CD4-positive, alpha-beta T cell treated with Interleukin-12 subunit alpha and Interleukin-12 subunit beta, for 1 hour (primary cell): ENCODE measurements at places on chromosomes 5 and 9.

- DNase-seq, result no peak
Measured at GRCh38 chr5:127088251-127088650, 14.9 kb upstream of the C5orf63 start.

- no peak for DNase-seq
Measured at GRCh38 chr5:22852807-22853660, at the start of gene CDH12. Gene CDH12, minus strand, starts transcription at chr5:22853344.

DNA sequence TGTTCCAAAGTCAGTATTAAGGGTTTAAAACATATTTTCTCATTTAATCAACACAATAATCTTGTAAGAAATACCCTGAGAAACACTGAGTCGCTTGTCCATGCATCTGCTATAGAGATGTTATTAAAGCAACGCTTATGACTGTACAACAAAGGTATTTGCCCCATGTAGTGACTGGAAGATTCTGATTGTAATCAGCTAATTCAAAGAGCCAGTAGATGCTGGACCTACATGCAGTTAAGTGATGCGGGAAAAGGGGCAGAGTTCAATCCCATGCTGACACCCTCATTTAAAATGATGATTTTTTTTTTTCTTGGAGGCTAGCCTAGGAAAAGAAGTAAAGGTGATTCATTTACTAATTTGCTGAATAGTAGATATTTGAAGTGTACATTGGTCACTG lies 149.3 kb upstream of the MTAP start:
- DNase-seq, result no peak

DNA sequence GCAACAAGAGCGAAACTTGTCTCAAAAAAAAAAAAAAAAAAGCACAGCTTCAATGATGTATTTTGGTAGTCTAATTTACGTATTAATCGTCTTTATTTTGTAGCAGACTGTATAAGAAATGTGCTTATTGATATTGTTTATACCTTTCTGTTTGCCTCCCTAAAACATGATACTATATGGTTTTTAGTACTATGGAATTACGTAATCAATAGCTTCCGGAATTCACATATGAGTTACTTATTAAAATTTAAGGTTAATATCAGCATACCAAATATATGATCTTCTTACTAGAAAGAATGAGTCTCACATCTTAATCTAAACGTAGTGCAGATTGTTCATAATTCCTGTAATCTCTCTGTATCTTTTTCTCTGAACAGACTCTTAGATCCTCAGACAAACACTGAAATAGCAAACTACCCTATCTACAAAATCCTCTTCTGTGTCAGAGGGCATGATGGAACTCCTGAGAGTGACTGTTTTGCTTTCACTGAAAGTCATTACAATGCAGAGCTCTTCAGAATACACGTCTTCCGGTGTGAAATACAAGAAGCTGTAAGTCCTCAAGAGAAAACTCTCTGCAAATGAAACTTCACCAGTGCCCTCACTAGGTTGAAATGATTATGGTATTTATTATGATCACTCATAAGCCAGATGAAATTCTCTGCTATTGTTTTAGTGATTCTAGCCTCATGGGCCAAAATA lies 44.4 kb upstream of the GPR21 start:
- DNase-seq, result peak; percentile 1

DNA sequence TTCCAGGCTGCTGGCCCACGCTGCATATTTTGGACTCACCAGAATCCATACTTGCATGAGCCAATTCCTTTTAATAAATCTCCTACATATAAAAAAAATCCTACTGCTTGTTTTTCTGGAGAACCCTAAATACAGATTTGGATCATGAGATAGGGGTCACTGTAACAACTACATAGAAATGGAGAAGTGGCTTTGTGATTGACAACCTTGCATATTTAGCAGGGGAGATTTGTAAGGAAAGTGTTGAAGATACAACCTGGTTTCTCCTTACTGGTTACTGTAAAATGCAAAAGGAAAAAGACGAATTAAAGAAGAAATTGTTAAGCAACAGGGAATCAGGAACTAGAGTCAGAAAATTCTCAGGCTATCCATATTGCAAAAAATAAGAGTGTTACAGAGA lies 74.8 kb downstream of the HABP4 start:
- no peak for DNase-seq

GRCh38 chr9:133798160-133798559 lies 60.0 kb upstream of the SARDH start:
- no peak for DNase-seq

DNA sequence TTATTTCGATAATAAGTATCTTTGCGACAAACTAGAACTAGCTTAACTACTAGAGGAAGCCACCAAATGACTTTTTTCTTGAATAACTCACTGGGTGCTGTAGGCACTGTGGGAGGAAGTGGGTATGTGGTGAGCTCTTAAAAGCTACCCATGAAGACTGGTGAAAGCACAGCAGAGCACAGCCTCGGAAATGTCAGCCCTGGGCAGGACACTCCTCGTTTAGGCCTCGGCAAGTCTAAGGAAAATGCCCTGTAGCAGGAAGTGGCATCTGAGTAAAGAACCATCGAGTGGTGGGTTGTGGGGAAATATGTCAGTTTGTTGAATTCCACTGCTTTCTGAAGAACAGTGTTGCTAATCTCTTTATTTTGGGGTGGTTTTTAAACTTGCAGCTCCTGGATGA lies 44.0 kb upstream of the NCS1 start:
- peak; percentile 80 for DNase-seq

DNA sequence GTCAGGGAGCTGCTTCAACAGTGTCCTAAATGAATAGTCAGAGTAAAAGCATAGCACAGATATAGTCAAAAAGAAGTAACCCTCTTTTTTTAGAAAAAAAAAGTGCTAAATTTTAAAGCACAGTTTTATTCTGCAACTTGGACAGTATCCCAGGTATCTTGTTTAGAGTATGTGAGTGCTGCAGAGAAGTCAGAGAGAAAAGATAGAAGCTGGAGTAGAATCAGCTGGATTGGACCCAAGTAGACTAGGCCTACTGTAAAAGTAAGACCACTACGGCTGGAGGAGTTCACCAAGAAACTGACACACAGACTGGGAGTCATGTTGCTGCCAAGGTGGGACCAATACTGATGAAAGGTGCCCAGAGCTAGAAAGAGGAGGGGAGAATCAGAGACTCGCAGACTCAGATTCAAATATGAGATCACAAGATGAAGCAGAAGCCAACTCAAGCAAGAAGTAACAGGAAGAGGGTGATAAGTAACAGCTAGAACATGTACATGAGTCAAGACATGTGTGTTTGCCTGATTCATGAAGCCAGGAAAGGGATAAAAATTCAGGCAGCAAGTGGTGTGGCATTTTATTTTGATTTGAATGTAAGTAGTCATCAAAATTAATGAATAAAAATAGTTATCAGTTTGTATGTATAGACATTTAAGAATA lies 25.6 kb upstream of the TUSC1 start:
- no peak for DNase-seq

DNA sequence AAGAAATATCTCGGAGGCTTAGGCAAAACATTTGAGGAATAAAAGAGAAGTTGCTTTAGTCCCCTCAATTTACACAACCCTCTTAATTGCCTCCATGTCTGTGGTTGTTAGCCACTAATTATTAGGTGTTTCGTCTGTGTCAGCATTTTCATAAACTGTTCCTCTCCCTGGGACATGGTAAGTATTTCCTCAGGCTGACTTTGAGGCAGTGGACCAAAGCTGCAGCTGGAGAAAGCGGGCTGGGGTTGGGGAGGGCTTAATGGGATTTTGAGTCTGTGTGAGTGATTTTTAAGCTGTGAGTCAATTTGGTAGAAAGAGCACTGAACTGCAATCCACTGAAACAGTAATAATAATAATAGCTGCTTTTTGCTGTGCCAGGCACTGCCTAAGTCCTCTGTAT lies 13.0 kb upstream of the TTC1 start:
- no peak for DNase-seq

DNA sequence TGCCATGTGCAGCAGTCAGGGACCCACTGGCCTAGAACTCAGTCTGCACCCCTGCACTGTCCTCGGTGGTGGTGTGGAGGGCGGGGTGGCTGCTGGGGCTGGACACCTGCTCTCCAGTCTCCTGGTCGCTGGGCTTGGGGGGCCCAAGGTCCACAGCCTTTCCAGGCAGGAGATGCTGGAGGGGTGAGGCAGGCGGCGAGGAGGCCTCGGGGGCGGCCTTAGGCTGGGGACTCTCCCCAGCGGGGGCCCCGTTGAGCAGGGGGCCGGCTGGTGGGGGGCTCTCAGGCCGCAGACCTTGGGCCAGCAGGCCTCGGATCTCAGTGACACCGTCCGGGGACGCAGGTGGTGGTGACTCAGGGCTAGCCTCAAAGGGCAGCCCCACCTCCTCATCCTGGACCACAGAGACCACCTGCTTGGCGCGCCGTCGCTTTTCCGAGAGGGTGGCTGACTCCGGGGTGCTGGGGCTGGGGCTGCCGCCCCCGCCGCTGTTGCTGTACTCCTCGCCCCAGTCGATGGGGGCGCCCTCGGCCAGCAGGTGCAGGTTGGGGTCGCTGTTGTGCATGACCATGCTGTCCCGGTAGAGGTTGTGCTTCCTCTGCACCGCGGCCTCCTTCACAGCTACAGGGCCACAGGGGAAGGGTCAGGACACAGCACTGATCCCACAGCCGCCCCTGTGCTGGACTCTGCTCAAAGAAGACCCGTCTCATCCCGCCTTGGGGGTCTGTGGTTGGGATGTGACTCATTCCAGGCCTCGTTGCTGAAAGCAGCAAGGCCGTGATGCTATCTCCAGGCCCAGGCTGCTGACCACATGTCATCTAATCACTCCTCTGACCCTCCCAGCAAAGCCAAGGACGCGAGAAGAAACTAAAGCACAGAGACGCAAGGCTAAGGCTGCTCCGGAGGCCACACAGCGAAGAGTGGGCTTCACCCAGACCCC lies 55.8 kb downstream of the LRSAM1 start:
- no peak for DNase-seq

DNA sequence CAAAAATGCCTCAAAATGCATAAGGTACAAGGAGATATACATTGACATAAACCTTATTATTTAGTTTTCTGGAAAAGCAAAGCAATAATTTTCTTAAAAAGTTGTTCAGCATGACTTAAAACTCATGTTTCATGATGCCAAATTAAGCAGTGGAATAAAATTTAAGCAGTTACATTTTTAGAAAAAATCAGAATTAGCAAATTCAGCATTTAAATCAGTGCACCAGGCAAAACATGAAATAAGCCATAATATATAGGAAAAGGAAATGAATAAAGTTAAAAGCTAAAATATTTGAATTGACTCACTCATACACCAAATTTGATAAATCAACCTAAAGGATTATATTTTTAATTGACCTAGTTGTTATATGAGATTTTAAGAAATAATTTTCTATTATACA lies 795.1 kb upstream of the CDH6 start:
- no peak for DNase-seq

- DNase-seq, result no peak
Measured at GRCh38 chr9:114688379-114688778, 6.4 kb upstream of the TEX48 start.

DNA sequence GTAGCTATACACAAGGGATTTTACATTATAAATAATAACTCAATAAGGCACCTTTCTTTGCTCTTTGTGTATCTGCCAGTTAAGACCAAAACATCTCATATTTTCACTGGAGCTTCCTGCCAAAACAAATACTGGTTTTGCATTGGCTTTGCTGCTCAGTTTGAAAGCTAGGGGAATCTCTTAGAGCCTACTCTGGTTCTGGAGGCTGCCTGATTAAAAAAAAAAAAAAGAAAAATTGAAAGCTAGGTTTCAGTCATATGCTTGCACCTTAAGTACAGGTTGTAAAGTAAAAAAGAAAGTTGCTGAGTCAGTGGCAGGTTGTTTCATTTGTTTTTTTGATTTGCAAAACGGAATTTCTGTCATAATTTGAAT lies 2.3 kb downstream of the DENND4C start:
- no peak for DNase-seq
